ENCODE measurements at places on chromosomes 16 and 17.

DNA sequence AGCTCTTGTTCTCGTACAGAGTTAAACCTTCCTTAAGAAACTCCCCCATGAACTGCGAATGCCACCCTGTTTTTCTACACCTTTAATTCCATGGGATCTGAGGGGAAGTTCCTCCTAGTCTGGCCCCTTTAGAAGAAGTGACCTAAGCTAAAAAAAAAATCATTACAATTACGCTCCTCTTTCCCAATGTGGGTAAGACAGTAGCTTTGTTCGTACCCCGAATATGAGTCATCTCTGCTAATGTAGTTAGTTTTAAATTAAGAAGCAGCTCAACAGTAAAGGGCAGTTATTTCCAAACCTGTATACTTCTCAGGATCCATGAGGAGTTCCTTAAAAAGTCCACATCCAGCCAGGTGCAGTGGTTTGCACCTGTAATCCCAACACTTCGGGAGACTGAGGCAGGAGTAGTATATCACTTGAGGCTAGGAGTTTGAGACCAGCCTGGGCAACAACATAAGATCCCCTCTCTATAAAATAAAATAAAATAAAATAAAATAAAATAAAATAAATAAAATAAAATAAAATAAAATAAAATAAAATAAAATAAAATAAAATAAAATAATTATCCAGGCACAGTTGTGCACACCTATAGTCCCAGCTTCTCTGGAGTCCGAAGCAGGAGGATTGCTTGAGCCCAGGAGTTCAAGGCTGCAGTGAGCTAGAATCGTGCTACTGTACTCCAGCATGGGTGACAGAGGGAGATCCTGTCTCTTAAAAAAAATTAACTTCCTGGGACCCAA is 26.1 kb downstream of the RCVRN start:
- no peak for DNase-seq

DNA sequence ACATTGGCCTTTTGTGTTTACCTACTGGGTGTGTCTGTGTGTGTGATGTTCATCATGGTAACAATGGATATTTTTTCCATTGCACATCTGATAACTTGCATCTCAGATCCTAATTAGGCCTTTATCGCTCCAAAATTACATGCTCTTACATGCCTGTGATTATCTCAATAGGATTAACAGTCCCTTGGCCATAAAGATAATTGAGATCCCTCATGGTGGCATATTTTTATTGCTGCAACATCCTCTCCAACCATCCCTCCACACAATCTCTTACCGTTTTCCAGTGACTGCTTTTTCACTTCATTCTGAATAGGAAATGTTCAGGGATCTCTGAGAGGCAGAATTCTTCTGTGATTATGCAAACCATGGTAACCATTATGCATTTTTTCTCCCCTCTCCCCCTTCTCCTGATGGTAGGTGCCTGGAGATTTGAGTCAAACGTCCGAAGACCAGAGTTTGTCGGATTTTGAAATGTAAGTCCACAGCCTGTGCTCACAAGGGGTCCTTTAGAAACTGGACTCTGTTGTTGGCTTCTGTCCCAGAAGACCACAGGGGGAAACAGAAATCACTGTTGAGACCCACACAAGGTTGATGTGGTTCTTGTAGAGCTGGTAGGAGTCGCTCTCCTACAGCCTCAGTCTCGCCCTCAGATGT is 405.5 kb downstream of the CPPED1 start:
- peak; percentile 63 for DNase-seq

DNA sequence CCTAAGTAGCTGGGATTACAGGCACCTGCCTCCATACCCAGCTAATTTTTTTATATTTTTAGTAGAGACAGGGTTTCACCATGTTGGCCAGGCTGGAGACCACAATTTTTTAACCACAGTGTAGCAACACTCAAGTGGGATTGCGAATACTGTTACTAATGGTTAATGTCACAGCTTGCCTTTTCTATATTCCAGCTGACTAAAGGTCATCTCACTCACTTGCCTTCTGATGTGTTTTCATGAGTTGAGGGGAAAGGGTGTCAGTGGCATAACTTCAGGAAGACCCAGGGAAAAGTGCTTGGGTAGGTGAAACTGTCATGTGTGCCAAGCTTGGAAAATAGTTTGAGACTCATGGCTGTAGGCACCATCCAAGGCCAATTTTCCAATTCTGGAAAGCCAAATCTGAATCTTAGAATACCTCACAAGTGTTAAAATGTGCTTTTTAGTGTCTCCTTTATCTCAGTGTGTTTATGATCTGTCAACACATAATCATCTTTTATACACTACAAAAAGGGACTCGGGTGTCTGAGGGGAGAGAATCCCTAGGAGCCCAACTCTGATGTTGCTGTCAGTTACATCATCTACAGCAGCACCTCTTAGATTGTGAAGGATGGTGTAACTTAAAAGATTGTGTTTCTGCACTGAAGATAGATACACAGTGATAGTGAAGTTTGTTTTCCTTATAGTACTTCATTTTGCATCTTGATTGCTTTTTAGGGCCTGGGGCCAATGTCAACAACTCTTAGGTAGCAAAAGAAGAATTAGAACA is 27.1 kb downstream of the OGFOD1 start:
- DNase-seq: no peak

- DNase-seq: no peak
These were observed 2.3 kb downstream of the C17orf58 start for GRCh38 chr17:67993998-67994361.

GRCh38 chr16:85735225-85735635 is 15.7 kb downstream of the C16orf74 start:
- DNase-seq: no peak

- no peak for DNase-seq
These were observed 451.5 kb upstream of the HSBP1 start for GRCh38 chr16:83356266-83356665.
